ENCODE measurements at places on chromosomes 13 and 19.

GRCh38 chr19:1284293-1284978, 1.2 kb upstream of the EFNA2 start:
- DNase-seq = peak; percentile 94

GRCh38 chr13:92530364-92530763, 696.2 kb upstream of the GPC6 start:
- DNase-seq = no peak

- no peak for DNase-seq
These were observed 212.9 kb upstream of the SERP2 start for GRCh38 chr13:44160591-44161191.

GRCh38 chr19:8456064-8456463, 11.3 kb downstream of the HNRNPM start:
- no peak for DNase-seq

GRCh38 chr13:85771856-85772255, 27.4 kb downstream of the SLITRK6 start:
- no peak for DNase-seq

DNA sequence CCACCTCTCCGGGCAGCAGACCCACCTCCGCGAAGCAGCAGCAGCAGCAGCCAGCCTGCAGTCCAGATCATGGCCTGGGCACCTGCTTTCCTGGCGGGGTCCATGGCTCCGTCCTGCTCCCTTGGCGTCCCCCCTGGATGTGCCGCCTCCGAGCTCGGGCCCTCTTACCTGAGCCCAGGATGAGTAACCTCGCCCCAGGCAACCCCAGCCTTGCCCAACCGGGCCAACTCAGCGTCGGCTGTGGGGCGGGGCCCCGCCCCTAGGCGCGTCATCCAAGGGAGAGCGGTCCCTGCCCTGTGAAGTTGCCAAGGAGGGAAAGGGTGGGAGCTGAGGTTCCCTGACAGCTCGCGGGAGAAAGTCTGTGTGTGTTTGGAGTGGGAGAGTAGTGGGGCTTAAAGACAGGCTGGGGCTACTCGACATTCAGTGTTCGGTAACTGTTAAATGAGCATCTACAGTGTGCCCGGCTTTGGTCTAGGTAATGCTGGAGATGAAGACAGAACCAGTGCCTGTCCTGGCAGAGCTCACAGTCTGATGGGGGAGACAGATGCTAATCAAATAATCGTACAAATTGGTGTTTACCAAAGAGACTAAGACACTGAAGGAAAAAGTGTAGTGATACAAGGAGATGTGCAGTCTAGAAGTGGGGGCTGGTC, at the start of gene LYPD3:
Gene LYPD3, minus strand, starts transcription at position 141 of the 653 bp plus-strand sequence. Its CDS starts 37 bp downstream, at position 104.
- peak; percentile 36 for DNase-seq

GRCh38 chr19:50542943-50543342, 25.3 kb downstream of the LRRC4B start:
- DNase-seq = no peak

DNA sequence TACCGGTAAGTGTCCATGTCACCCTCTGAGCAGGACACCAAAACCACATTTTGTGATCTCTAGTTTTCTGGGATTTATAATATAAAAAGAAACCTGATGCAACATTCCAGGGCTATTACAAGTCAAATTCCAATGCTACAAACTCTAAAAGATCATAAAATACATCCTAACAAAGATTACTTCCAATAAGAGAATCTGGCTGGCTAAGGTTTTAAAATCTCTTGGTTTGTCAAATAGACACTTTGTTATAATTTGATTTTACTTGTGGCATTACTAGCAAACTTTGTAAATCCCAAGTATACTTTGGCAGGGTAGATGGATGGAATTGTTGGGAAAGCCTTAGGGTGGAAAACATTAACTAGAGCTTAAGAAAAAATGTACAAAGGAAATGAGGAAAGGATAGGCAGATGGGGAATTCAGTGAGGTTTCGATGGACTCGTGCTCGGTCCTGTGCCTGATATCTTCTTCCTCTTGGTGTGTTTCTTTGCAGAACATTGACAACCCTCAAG, 74.0 kb upstream of the POMP start:
- DNase-seq = no peak

GRCh38 chr19:12574036-12574435, 22.8 kb upstream of the ZNF564 start:
- DNase-seq = no peak

DNA sequence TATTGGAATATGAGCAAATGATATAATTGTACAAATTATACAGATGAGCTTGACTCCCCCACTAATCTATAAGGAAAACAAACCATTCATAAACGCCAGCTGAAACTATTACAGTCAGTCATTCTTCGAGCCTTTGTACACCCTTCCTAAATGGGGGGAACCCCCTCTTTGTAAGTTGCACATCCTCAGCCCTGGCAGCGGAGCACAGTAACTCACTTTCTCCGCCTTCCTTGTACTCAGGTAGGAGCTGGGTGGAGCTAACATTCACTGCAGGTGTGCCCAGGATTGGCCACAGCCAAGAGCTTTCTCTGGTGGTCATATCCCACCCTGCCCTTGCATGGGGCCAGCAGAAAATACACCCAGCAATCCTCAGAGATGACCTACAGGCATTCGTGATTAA, 28.6 kb downstream of the PIN1 start:
- DNase-seq = no peak

GRCh38 chr19:690203-690602, 5.0 kb downstream of the PRSS57 start:
- DNase-seq = peak; percentile 68

- DNase-seq = peak; percentile 99
These were observed 1.4 kb upstream of the RAVER1 start for GRCh38 chr19:10334588-10335351.

DNA sequence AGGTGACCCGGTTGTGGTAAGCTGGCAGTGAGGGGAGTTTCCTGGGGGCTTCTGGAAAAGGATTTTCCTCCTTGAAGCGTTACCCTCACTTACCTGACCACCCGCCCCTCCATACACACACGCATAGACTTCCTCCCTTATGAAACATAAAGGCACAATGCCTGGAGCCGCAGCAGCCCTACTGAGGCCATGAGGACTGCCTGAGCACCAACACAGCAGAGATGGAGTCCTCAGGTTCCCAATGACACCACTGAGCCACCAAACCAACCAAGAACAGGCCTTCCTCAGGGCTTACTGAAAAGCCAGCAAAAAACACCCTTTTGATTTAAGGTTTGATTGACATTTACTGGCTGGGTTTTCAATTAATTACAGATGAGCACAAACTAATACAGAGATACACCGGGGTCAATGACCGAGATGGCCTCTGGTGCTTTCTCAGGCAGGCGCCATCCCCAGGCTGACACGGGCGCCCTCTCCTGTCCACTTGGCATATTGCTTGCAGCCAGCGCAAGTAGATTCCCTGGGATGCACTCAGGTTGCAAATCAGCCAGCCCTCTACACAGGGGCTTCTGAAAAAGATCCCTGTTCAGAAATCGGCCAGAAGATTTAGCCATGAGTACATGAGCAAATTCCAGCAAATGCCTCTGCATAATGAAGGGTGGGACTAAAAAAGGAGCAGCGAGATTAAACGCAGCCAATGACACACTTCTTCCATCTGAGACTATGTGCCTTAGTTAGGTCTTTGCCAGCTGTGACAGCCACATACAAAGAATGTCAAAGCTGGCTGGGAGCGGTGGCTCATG, 14.8 kb downstream of the OPA3 start:
- no peak for DNase-seq

DNA sequence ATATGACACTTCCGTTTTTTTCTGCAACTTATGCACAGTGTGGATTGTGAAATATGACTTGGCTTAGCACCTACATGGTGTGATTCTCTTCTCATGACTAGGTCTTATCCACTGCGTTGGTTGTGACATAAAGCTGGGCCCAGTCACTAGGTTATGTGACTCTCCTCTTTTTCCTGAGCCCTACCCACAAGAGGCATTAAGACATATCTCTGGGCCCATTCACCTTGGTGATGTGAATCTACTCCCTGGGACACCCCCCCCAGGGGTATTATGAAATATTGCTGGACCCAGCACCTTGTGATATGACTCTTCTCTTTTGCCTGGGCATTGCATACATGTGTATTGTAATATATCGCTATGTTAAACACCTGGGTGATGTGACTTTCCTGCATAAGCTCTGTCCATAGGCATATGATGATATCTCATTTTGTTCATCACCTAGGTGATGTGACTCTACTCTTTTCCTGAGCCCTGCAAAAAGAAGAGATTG, 85.8 kb upstream of the ZNF43 start:
- no peak for DNase-seq

All from osteoblast (primary cell).